ENCODE measurements at places on chromosomes 1 and 21.
A peak's percentile ranks its signal among the peaks of the same experiment; 100 is the strongest.

DNA sequence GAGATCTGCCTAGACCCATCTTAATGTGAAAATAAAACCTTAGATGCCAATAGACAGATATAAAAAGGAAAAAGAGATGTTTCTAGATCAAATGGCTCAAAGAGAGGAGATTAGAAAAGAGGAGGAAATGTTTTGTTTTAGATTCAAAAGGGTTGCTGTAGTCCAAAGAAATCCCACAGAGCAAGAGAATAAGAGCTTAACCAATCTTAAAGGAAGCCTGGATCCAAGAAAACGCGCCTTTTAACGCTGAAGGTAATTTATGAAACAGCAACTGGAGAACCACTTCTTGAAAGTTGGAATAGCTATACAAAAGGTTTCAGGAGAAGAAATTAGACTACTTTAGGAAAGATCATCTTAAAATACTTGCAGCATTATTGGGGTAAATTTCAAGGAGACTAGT lies 298.8 kb downstream of the BRINP2 start:
- DNase-seq = no peak

- no peak for DNase-seq
These were observed 208.1 kb upstream of the VAMP3 start for GRCh38 chr1:7562729-7563605.

- peak; percentile 82 for DNase-seq
These were observed 1.1 kb downstream of the SKI start for GRCh38 chr1:2229037-2229864.

DNA sequence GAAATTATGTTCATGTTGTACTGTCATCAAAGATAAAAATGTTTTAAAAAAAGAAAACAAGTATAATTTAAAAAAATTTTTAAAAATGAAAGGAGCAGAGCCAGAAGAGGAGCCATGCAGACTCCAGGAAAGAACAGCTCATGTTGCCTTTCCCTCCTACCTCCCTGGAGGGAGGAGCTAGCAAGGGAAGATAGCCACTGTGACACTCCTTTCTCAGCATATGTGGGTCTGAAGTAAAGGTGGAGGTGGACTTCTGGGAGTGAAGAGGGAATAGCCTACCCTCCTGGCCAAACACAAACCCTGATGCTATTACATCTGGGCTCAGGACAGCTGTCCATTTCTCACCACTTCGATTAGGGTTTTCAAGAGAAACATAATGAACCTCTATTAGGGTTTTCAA lies 54.2 kb downstream of the SLC2A1 start:
- DNase-seq = no peak

DNA sequence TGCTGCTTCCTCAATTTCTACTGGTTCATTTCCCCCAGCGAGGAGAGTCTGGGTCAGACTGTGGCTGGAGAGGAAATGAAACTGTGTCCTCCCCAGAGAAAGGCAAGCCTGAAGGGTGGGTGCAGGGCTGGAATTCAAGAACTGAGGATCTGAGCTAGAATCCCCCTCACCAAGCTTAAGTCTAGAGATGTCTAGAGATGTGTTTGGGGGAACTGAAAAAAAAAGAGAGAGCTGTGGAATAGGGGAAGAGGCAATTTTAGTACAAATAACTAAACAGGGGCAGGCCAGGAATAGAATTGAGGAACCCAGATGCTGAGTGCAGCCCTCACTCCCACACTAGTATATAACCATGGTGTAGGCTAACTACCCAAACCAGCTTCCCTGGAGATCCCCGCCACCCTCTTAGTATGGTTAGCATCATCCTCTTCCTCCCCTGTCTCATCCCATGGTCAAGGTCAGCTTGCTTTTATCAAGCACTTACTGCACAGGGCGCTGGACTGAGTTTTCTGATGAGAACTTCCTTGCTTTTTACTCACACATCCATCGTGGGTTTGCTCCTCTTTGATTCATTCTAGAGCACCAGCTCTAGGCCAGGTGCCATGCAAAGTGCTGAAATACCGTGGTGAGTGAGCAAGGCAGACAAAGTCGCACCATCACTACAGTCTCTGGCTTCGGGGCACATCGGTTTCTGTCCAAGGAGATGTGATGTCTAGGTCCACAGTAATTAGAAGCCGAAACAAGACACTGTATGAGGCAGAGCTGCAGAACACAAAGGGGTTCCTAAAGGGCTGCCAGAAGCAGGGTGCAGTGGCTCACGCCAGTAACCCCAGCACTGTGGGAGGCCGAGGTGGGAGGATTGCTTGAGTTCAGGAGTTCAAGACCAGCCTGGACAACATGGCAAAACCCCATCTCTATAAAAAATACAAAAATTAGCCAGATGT lies 112.9 kb upstream of the IPO9 start:
- no peak for DNase-seq

- no peak for DNase-seq
These were observed 3.3 kb upstream of the MTARC1 start for GRCh38 chr1:220783453-220783852.

GRCh38 chr1:153677718-153678518 lies 570 bp upstream of the NPR1 start:
- peak; percentile 71 for DNase-seq

DNA sequence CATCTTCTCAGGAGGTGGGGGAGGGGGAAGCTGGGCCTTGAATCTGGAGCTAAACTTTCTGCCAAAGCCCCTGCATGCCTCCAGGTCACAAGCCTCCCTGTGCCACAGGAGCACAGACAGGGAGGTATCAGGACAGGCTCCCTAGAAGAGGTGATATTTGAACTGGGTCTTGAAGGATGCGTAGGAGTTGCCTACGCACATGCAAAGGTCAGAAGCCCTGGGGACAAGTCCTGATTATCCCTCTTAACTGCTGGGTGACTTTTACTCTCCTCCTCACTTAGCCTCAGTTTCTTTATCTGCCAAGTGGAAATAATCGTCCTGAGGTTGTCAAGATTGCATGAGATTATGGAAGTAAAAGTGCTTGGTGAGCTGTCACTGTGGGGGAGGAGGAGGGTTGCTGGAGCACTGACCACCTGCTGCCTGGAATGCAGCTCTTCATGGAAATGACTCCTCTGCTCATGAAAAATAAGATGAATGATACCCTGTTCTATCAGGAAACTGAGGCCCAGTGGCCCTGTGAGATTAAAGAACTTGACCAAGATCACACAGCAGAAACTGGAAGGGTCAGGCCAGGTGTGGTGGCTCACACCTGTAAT lies 50.6 kb upstream of the LAPTM5 start:
- no peak for DNase-seq

DNA sequence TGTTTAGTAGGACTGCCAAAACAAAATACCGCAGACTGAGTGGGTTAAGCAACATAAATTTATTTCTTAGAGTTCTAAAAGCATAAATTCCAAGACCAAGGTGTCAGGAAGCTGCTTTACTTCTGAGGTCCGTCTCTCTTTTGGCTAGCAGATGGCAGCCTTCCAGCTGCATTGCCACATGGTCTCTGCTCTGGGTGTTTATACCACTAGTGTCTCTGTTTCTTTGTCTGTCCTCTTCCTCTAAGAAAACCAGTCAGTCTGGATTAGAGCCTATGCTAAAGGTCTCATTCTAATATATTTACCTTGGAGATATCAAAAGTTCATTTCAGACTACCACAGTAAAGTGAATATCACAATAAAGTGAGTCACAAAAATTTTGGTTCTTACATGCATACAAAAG lies 519.8 kb downstream of the COL11A1 start:
- DNase-seq = peak; percentile 17

- DNase-seq = no peak
These were observed 18.6 kb upstream of the TARBP1 start for GRCh38 chr1:234497589-234497988.

- DNase-seq = no peak
These were observed 96.9 kb downstream of the DHRS3 start for GRCh38 chr1:12521096-12521495.

DNA sequence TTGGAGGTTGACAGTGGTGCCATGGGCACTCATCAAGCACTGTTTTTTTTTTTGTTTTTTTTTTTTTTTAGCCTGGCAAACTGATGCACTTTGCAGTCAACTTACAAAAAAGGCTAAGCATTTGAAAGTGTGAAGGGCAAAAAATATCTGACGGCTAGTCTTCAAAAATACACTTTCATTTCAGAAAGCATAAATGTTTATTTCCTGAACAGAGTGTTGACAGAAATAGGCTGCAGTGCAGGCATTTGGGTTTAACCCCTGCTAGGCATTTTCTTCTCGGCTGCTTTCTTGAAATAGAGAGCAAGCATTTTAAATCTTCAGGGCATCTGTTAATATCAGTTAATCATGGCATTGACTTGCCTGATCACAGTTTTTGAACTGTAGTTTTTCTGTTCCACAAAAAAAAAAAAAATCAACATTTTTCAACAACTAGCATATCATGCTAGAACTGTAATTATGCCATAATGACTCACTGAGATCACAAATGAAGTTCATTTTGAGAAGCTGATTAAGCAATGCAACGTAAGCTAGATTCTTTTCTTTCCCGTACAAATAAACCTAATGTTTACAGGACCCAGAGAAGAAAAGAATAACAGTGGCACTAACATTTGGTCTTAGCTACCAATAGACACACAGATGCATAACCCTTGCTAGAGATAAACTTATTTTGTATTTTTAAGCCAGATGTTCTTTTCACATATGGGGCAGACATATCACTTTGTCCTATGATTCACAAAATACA lies 100.4 kb upstream of the USH2A start:
- peak; percentile 27 for DNase-seq

- no peak for DNase-seq
These were observed 430 bp downstream of the BTG2 start for GRCh38 chr1:203305809-203306088.

- no peak for DNase-seq
These were observed 2.7 kb upstream of the CD5L start for GRCh38 chr1:157844089-157844830.

DNA sequence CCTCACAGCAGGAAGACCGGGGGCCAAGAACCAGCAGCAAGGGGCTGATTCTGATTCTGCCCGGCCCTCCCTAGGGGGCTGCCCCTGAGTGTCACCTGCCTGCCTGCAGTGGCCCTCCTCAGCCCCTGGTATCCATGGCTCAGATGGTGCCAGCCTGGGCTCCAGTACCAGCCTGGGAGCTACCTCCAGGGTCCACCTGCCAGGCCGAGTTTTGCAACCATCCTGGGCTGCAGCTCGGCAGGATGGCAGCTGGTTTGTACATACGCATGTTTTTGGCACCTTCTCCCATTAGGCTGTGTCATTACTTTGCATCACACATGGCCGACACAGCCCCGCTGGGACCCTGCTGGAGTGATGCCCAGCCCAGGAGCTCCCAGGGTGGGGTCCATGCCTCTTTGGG lies 93.3 kb upstream of the WNT4 start:
- DNase-seq = no peak

DNA sequence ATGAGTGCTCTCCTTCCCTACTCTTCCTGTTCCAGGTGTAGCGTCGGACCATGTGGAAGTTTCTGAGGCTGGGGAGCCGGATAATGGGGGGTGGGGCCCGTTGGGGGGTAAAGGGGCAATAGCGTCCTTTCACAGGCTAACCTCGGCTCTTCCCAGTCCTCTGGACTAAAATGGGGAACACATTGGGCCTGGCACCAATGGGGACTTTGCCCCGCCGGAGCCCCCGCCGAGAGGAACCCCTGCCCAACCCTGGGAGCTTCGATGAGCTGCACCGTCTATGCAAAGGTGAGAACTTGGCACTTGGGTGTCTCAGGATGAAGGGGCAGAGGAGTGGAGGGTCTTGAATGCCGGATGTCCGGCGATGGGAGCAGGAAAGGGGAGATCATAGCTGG lies 456 bp downstream of the TOMM40L start:
- no peak for DNase-seq

DNA sequence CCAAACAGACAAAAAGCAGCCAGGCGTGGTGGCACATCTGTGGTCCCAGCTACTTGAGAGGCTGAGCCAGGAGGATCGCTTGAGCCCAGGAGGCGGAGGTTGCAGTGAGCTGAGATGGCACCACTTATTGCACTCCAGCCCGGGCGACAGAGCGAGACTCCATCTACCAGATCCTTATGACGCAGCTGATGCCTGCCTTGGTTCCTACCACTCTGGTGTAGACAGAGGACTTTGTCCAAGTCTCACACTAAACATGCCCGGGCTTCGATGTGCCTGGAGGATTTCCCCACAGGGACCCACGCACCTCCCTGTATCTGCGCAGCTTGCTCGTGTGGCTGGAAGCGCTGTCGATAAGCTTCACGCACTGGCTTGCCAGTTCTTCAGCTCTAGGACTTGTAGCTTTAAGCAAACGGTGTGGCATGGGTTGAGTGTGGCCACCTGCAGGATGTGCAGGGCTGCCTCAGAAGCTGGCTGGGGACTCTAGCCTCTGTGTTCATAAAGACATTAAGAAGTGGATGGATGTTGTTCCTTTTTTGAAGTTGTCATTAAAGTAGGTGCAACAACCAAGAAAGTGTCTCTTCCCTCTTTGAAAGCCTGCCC lies 4.8 kb downstream of the TPRG1L start:
- no peak for DNase-seq

- DNase-seq = no peak
These were observed 71.8 kb upstream of the SAMSN1 start for GRCh38 chr21:14617871-14618270.

DNA sequence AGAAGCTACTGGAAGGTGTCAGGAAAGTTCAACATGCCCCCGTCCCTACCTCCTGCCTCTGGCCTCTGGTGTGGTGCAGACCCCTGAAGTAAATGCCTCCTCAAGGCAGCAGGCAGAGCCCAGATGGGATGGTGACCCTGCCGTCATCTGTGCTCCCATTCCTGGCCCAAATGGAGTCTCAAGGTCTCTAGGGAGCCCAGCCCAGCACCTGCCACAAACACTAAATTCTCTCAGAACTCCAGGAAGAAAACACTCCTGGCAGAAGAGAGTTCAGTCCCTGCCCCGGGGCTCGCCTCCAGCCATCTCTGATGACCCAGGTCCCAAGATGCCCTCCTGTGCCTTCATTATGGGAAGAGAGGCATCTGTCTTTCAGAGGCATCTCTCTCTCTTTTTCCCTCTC lies 261.6 kb upstream of the TMEM51 start:
- DNase-seq = no peak

- no peak for DNase-seq
These were observed 35.2 kb upstream of the ZNF326 start for GRCh38 chr1:89959719-89960118.

DNA sequence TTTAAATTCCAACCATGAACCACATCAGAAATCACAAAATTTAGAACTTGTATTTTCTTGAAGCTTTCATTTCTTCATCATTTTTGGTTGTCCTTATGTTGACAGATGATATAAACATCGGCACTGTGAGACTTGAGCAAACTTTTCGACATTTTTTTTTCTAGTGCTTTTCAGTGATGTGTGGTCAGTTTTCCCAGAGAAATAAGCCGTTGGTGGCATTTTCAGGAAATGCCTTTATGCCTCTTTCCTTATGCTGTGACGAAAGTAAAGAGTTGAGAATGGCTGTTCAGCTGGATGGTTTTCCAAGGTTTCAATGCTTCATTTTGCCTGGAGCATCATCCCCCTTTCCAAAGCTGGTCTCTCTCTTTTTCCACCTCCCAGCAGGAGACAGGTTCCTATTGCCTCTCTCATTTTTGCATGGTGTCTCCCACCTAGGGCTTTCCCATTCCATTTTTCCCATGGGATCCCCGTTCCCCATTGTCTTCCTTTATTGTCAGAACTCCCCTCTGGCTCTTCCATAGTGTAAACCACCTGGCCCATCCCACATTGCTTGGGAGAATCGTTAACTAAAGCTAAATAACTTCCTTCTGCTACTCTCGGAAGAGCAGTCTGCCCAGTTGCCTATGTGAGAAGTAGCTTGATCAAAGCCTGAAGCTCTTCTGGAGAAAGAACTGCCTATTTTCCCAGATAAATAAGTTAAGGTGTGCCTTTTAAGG lies 61.4 kb upstream of the DYNLT5 start:
- no peak for DNase-seq

Measured in fibroblast of pulmonary artery (primary cell).